ENCODE measurements at places on chromosomes 7 and 10. TPM values are rescaled to one million over a fixed set of nuclear protein-coding genes. Genes with fewer than 3 reads are reported as not detected.

GRCh38 chr10:74523199-74523598 is 303.2 kb upstream of the KAT6B start:
- no peak for DNase-seq

GRCh38 chr7:31192986-31193385 is 140.9 kb downstream of the ADCYAP1R1 start:
- DNase-seq, result peak; percentile 67

SPAM1 gene
- 0.10 TPM for polyA plus RNA-seq

DNA sequence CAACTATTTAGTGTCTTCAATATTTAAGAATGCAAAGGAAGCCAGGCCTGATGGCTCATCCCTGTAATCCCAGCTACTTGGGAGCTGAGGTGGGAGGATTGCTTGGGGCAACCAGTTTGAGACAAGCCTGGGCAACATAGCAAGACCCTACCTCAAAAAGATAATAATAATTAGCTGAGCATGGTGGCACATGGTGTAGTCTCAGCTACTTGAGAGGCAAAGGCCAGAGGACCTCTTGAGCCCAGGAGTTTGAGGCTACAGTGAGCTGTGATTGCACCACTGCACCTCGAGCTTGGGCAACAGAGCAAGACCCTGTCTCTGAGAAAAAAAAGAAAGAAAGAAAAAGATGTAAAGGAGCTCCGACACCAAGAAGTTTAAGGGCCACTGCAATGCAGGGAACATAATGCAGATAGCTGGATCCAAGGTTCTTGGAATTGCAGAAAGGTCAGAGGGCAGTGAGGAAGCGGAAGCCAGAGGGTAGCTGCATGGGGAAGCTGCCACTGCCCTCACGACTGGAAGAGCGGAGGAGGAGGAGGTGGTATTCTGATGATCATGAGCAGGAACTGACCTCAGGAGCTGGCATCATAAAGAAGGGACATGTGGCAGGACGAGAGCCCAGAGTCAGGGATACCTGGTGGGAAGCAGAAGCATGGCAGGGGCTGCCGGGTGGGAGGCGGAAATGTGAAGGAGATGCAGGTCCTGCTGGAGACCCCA is 60.2 kb upstream of the PODXL start:
- no peak for DNase-seq

FANK1 gene
- 13.1 TPM for polyA plus RNA-seq

GRCh38 chr7:81769891-81770727 is at the start of gene HGF:
Gene HGF (minus strand): TSS chr7:81770047. CDS start chr7:81769971, 76 bp downstream.
- peak; percentile 36 for DNase-seq

ASB10 gene
- polyA plus RNA-seq, result not detected

DNA sequence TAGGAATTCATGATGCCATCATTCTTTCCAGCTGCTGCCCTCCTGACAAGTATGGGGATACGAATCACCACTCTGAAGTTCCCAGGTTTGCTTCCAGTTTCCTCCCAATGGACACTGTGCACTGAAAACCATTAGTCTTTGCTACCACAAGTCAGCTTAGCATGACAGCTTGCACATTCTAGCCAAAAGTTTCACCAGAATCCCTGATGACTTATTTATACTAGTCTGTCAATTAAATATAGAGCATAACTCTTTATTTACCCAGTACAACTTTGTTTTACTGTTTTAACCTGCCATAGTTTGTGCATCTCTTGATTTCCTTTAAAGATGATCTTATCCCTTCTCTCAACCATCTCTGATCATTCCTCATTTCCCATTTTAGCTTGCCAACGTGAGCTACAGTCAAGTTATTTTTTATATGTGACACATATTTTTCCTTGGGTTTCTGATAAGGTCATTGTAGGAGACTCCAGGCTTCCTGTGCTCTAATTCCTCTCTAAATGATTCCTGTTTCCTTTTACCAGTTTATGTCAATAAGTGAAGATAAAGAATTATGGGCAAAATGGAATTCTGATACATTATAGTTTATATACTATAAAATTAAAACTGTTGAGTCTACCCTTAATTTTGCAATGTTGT is 167.5 kb upstream of the MEOX2 start:
- DNase-seq, result no peak

Measured in left kidney (tissue), 8 donors.